Hematopoietic multipotent progenitor cell (in vitro differentiated cells): ENCODE measurements at places on chromosomes 11 and 22. TPM values are rescaled to one million over a fixed set of nuclear protein-coding genes. Genes with fewer than 3 reads are reported as not detected.

BIK gene
- total RNA-seq, result 0.81 TPM

FADS1 gene
- 61.1 TPM for total RNA-seq

- no peak for DNase-seq
Observed at GRCh38 chr11:15108592-15109130, 6.1 kb upstream of the INSC start.

- no peak for DNase-seq
Observed at GRCh38 chr11:67268081-67268961, 2.0 kb downstream of the GRK2 start.

DNA sequence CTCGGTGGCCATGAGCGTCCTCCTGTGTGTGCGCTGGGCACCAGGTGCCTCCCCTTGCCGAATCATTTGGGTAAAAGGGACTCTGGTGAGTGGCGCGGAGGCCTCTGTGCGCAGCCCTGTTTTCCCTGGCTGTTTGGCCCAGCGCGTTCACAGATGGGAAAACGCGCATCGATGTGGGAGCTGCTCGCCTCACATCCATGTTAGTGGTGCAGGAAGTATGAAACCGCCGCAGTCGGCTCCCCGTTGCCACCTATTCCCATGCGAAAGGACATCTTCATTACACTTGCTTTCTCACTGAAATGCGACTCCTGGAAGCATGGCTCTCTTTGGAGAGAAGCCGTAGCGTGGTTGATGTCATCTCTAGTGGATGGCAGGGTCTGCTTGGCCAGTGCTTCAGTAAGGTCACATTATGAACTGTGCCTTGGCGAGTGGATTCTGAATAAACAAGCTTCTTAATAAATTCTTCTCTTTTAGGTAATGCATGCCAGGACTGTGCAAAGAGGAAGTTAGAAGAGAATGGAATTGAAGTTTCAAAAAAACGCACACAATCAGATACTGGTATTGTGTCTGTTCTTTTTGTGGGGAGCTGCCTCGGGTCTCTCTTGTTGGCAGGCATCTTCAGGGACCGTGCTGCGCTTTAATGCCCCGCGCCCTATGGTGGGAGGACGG lies 26.3 kb downstream of the FAM118A start:
- DNase-seq, result peak; percentile 62

DNA sequence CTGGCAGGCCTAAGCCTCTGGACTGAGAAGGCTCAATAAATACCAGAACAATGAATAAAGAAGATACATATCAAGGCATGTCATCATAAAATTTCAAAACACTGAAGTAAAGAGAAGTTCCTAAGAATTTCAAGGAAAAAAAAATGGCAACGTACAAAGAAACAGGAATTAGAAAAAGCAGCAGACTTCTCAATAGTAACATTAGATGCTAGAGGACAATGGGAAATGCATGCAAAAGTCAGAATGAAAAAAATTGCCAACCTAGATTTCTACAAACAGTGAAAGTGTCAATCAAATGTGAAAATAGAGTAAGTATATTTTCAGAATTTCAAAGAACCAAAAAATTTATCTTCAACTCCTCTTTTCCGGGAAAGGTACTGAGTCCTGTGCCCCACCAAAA lies 125.0 kb downstream of the KCNC1 start:
- no peak for DNase-seq

GRCh38 chr11:28245131-28245530 lies 136.9 kb downstream of the METTL15 start:
- DNase-seq, result no peak

DNA sequence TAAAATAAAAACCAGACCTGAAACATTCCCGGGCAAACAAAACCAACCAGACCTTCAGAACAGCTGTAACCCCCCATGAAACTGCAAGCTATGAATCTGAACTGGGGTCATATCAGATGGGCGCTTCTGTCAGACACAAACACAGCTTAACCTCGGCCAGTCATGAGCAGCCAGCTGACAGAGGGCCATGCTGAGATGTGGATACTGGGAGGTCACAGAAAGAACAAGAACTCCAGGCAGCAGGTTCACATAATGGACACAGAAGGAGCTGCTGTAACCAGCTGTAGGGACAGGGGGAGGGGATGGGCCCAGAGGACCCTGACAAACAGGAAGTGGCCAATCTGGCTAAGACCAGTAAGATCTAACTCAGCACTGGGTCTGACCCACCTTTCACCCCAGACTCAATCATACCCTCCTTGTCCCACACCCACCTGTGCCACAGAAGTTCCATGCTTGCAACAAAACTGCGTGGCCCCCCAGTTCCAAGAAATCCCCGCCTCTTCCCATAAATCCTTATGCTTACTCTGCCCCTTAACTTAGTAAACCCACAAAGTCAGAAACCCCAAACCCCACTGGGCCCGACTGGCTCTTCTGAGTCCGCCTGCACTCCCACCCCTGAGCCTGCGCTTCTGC lies 4.0 kb downstream of the APOL4 start:
- no peak for DNase-seq
